CD14-positive monocyte (primary cell): ENCODE measurements at places on chromosomes 11 and 22.

DNA sequence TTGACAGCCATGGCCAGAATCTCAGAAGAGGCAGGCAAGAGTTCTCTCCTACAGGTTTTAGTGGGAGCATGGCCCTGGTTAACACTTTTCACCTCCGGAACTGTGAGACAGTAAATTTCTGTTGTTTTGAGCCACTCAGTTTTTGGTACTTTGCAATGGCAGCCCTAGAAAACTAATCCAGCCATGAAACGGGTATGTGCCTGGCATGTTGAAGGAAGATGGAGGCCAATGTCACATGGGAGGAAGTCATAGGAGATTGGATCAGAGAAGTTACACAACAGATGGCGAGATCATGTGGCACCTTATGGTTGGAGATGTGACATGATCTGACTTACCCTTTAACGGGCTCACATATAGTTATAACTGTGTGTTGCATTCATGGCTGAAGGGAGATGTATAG is 63.2 kb upstream of the EED start:
- peak; percentile 58 for DNase-seq

DNA sequence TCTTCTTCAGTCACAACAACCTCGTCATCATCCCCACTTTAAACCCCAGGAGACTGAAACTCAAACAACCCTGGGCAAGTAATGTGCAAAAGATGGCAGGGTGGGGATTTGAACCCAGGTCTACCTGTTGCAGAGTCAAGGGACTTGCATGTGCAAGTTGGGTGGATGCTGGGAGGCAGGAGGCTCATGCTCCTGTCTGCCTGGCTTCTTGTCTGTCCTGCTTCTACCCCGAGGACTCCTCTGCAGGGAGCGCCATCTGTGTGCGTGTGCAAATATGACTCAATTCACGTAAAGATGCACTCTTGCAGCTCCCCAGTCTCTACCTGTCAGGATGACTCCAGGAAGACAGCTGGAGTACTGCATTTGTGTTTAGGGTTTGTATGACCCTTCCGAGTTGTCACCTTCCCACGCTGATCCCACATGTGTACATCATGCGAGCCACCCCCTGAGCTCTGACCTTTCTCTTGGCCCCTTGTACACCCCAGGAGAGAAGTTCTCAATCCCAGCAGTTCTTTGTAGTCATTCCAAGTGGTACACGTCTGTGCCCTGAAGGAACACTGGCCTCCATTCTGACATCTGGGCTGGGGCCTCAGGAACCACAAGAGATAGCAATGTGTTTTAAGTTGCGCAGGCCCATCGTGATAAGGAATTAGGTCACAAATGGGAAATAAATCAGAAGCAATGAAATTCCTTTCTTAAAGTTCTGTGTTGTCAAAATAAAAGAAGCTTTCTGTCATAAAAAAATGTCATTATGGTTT is 95.7 kb downstream of the CWC15 start:
- DNase-seq, result no peak

DNA sequence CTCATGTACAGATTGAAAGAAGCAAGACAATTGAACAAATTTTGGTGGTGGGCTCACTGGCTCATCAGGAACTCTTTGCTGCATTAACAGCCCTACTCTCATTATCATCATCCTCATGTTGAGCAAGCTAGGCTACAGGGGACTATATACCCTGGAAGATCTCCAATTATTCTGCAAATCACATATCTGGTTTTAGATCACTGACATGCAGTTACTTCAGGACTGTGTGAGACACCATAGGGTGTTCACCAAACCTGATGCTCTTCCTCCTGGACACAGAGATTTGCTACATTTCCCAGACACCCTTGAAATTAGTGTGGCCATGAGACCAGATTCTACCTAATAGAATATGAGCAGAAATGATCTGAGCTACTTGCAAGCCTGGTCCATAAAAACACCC is 23.0 kb upstream of the ME3 start:
- no peak for DNase-seq

GRCh38 chr11:62580959-62581715 is 7.4 kb upstream of the EEF1G start:
- no peak for DNase-seq

GRCh38 chr11:114442536-114442935 is 3.3 kb downstream of the REXO2 start:
- DNase-seq, result no peak

GRCh38 chr22:37244114-37244921 is at the start of gene RAC2:
RAC2 (minus strand) TSS chr22:37244269; CDS start chr22:37244148, 121 bp downstream.
- DNase-seq, result peak; percentile 89

- no peak for DNase-seq
These were observed 4167.4 kb upstream of the OR11H1 start for GRCh38 chr22:11360632-11361031.

DNA sequence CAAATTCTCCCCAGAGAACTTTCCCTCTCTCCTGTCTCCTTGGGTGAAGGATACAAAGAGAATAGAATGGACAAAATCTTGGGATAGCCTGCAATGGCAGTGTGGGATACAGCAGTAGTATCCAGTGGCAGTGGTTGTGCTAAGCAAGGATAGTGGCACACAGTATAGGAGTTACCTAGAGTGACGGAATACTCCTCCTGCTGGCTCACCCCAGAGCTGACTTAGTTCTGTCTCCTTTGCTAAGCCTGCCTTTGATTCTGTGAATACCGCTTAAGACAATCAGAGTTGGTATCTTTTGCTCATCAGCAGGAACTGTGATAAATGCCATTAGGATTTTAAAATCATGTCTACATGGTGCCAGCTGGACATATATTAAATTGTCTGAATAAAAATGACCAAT is 404.3 kb downstream of the JRKL start:
- DNase-seq, result no peak

DNA sequence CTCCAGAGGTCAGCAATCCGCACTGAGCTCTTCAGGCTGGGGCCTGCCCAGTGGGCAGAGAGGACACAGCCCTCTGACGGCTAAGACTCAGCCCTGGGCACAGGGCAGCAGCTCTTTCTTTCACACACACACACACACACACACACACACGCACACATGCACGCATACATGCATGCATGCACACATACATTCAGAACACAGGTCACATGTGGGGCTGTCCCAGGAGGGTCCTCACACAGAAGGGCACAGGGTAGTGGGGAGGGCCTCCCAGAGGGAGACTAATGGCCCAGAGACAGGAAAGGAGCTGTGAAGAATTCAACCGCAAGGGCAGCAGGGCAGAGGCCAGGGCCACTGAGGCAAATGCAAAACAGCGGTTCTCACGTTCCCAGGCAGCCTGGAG is 20.3 kb upstream of the XKR3 start:
- no peak for DNase-seq

- DNase-seq, result no peak
These were observed 6.4 kb downstream of the MMP12 start for GRCh38 chr11:102868339-102868738.
